ENCODE measurements at places on chromosomes 7 and 10. TPM values are rescaled to one million over a fixed set of nuclear protein-coding genes. Genes with fewer than 3 reads are reported as not detected.

The CDHR3 gene
- polyA plus RNA-seq, result 1.2 TPM

The WNT8B gene
- not detected for polyA plus RNA-seq

The PTN gene
- not detected for polyA plus RNA-seq

The MXI1 gene
- polyA plus RNA-seq, result 11.4 TPM

The GAD2 gene
- polyA plus RNA-seq, result not detected

The OR2A12 gene
- not detected for polyA plus RNA-seq

The PRSS2 gene
- polyA plus RNA-seq, result not detected

- no peak overlapping the region for H3K4me3 ChIP-seq
- H3K27ac ChIP-seq, result no peak overlapping the region
- no peak for DNase-seq
- H3K27me3 ChIP-seq, result peaks cover under 1% of the 10 kb centered on the region
Measured at GRCh38 chr7:34158368-34159153, 253.2 kb downstream of the BMPER start.

- H3K27me3 ChIP-seq, result no peaks in the 10 kb centered on the region
- H3K4me1 ChIP-seq, result peaks cover 7% of the 10 kb centered on the region
- no peak overlapping the region for H3K27ac ChIP-seq
- H3K4me3 ChIP-seq, result no peak overlapping the region
- DNase-seq, result no peak
Measured at GRCh38 chr10:50312464-50313437, 61.4 kb upstream of the ASAH2 start.

- H3K4me3 ChIP-seq, result no peak overlapping the region
- DNase-seq, result no peak
- H3K27me3 ChIP-seq, result peaks cover 2% of the 10 kb centered on the region
- H3K4me1 ChIP-seq, result peaks cover 89% of the 10 kb centered on the region
- H3K36me3 ChIP-seq, result peaks cover 22% of the 10 kb centered on the region
- H3K27ac ChIP-seq, result peak overlapping the region; percentile 42
Measured at GRCh38 chr10:851901-852300, 79.6 kb downstream of the LARP4B start.

DNA sequence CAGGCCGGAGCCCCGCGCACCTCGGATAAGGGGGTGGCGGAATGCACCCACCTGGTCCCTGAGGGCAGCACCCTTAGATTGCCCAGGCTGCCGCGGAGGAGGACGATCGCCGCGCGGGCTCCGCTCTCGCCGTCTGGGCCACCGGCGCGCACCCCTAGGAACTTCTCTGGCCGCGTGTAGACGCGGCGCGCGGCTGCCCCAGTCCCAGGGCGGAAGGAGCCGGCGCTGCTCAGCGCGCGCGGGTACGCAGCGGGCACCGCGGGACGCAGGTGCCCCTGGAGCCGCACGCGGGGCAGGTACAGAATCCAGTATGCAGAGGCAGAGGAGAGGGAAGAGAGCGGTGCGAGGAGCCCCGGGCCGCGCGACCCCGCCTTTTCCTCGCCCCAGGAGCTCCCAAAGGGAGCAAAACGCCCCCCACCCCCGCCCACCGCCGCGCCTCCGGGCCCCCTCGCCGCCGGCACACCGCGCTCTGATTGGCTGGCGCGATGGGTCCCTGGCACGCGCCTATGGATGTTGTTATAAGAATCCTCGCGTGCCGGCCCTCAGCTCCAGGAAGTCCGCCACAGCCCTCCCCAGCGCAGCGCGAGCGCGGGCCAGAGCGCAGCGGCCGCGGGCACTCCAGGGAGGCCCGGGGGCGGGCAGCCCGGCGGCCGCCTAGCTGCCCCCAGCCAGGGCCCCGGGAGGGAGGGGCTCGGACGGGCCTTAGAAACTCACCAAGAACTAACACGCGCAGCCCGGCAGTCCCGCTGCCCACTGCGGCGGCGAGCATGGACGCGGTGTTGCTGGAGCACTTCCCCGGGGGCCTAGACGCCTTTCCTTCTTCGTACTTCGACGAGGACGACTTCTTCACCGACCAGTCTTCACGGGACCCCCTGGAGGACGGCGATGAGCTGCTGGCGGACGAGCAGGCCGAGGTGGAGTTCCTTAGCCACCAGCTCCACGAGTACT, at the start of gene PTF1A:
Gene PTF1A, plus strand, starts transcription at position 549 of the 948 bp plus-strand sequence. Its CDS starts 219 bp downstream, at position 768.
- H3K4me3 ChIP-seq, result no peak within 1 kb of the TSS
- peaks cover 26% of the 10 kb centered on the region for H3K27me3 ChIP-seq
- no peaks in the 10 kb centered on the region for H3K4me1 ChIP-seq
- no peaks in the 10 kb centered on the region for H3K36me3 ChIP-seq
- no peak for DNase-seq

DNA sequence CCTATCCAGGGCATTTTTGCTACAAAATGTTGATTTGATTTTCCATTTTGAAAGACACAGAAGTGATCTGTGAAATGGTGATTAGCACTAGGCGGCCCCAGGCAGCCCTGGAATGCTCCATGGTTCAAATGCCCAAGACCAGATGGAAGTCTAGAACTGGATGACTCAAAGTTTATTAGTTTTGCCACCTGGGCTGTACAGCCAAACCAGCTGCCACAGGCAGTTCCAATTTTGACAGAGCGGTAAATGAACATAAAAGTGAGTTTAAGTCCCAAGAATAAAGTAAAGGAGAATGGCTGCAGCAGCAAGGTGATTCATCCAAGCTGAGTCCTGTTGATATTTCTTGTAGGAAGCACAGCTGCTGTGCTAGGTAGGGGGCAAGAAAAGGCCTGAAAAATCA, 180.5 kb downstream of the SUGCT start:
- no peaks in the 10 kb centered on the region for H3K36me3 ChIP-seq
- no peaks in the 10 kb centered on the region for H3K4me1 ChIP-seq
- H3K4me3 ChIP-seq, result no peak overlapping the region

DNA sequence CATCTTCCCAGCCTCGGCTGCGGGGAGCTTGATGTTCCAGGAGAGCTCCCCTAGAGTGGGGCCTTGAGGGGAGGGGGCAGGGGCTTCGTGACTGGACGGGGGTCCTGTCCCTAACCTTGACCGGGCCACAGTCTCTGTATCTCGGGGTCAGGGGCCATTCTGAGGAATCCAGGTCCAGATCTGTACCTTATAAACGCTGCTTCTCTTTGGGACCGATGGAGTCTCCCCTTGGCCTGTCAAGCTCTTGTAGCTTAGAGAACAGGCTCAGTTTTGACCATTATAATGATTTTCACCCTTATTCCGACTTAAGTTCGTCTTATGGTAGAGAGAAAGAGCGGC, 831 bp downstream of the ZKSCAN5 start:
- DNase-seq, result no peak
- peak overlapping the region; percentile 87 for H3K4me3 ChIP-seq
- H3K4me1 ChIP-seq, result peaks cover 34% of the 10 kb centered on the region
- peaks cover 4% of the 10 kb centered on the region for H3K27me3 ChIP-seq
- H3K27ac ChIP-seq, result peak overlapping the region; percentile 98

- no peaks in the 10 kb centered on the region for H3K36me3 ChIP-seq
- DNase-seq, result no peak
- peak overlapping the region; percentile 40 for H3K4me3 ChIP-seq
- peaks cover 100% of the 10 kb centered on the region for H3K4me1 ChIP-seq
Measured at GRCh38 chr7:116232350-116232749, 22.0 kb downstream of the TES start.

- H3K4me1 ChIP-seq, result no peaks in the 10 kb centered on the region
- no peak for DNase-seq
- no peak overlapping the region for H3K4me3 ChIP-seq
- no peak overlapping the region for H3K27ac ChIP-seq
Measured at GRCh38 chr10:30070001-30070685, 10.8 kb upstream of the JCAD start.

DNA sequence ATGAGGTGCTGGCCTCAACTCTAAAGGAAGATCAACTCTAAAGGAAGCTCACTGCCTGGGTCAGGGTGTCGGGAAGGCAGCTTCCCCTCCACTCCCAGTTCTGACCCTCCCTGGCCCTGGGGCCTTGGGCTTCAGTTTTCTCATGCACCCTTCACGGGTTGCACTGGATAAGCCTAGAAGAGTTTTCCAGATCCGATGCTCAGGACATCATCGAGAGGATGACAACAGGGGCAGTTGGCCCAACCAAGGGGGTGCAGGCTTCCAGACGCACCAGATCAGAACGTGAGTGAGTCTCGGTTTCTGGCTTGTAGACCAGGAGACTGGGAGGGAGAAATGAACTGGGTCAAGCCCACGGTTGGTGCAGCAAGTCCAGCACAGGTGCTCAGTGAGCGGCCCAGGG, 34.2 kb upstream of the CHST15 start:
- H3K4me1 ChIP-seq, result no peaks in the 10 kb centered on the region

GRCh38 chr7:90274161-90274560, 29.2 kb downstream of the CFAP69 start:
- H3K36me3 ChIP-seq, result no peaks in the 10 kb centered on the region
- no peaks in the 10 kb centered on the region for H3K4me1 ChIP-seq
- H3K27me3 ChIP-seq, result peaks cover 1% of the 10 kb centered on the region
- DNase-seq, result no peak

DNA sequence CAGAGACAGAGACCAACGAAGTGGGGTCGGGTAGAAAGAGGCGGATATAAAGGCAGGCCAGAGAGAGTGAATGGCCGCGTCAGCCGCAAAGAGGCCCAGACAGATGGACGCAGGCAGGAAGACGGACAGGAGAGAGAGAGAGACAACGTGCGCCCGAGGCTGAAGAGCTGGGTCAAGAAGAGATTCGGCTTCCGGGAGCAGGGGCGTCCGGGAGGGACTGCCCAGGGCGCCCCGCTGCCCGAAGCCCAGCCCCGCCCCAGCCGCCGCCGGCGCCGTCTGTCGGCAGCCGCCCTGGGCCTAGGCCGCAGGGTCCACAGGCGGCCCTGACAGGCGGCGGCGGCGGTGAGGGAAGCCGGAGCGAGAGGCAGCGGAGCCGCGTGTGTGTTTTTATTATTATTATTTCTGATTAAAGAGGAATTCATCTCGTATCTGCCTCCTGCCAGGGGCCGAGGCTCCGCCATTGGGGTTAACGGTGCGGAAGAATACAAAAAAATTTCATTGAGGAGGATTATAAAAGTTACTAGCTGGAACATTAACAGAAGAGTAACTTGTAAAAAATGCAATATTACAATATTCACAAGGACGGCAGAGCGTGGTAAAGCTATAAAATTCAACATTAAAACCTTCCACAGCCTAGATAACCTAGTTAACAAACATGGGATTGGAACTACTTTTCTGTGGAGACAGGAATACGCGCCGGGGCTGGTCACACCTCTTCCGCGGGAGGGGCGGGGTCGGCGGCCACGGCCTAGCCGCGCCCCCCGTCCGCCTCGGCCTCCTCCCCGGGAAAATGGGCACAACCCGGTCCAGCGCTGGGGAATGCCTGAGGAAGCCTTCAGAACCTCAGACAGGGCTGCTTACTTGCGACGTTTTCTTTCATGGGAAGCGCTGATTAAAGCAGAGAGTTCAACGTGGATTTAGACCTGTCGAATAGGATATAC, 29.7 kb upstream of the PAX2 start:
- peak overlapping the region; percentile 78 for H3K4me3 ChIP-seq
- H3K27me3 ChIP-seq, result peaks cover 22% of the 10 kb centered on the region
- no peak for DNase-seq
- H3K36me3 ChIP-seq, result no peaks in the 10 kb centered on the region
- no peak overlapping the region for H3K27ac ChIP-seq

DNA sequence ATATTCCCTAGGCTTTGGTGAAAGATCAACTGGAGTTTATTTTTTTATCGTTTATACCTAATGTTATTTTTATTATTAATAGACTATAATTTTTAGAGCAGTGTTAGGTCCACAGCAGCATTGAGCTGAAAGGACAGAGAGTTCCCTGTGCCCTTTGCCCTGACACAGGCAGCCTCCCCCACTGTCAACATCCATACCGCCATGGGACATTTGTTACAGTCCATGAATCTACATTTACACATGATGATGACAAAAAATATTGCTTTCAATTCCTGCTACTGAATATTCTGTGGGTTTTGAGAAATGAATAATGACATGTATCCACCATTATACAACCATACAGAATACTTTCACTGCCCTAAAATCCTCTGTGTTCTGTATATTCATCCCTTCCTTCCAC, 1297.5 kb upstream of the SORCS1 start:
- H3K4me3 ChIP-seq, result no peak overlapping the region
- H3K27ac ChIP-seq, result no peak overlapping the region
- H3K4me1 ChIP-seq, result no peaks in the 10 kb centered on the region
- H3K27me3 ChIP-seq, result peaks cover 4% of the 10 kb centered on the region
- peaks cover 3% of the 10 kb centered on the region for H3K36me3 ChIP-seq
- DNase-seq, result no peak

- H3K27me3 ChIP-seq, result peaks cover 4% of the 10 kb centered on the region
- H3K4me1 ChIP-seq, result no peaks in the 10 kb centered on the region
- H3K36me3 ChIP-seq, result no peaks in the 10 kb centered on the region
- no peak overlapping the region for H3K27ac ChIP-seq
Measured at GRCh38 chr10:78779339-78779955, 289.3 kb upstream of the ZMIZ1 start.

All from immature natural killer cell (primary cell).